Activated naive CD4-positive, alpha-beta T cell treated with anti-CD3 and anti-CD28 coated beads for 36 hours (primary cell): ENCODE measurements at places on chromosomes 7 and 10. TPM values are rescaled to one million over a fixed set of nuclear protein-coding genes. Genes with fewer than 3 reads are reported as not detected.

The SYCE1 gene
- total RNA-seq: not detected

The SPDYE16 gene
- not detected for total RNA-seq

The CALHM3 gene
- not detected for total RNA-seq

The HOXA7 gene
- not detected for total RNA-seq

The GIMAP1 gene
- total RNA-seq: 5.1 TPM

The SLC37A3 gene
- total RNA-seq: 28.7 TPM

The GPR37 gene
- not detected for total RNA-seq

The OR2A12 gene
- total RNA-seq: not detected

The ZNF479 gene
- total RNA-seq: not detected

The MAT1A gene
- total RNA-seq: not detected

The SYT15 gene
- 0.30 TPM for total RNA-seq

The GNAI1 gene
- 2.4 TPM for total RNA-seq

The NSUN5 gene
- 57.0 TPM for total RNA-seq

The RGS10 gene
- total RNA-seq: 234 TPM

The CPED1 gene
- not detected for total RNA-seq

The ZSCAN25 gene
- total RNA-seq: 20.7 TPM

The PPP1R3C gene
- total RNA-seq: 0.07 TPM

The ATG9B gene
- total RNA-seq: 4.0 TPM

The C10orf105 gene
- total RNA-seq: 0.36 TPM

The SP4 gene
- total RNA-seq: 13.3 TPM

The HOXA2 gene
- not detected for total RNA-seq

The CSTF2T gene
- total RNA-seq: 25.6 TPM

The PRSS37 gene
- not detected for total RNA-seq

The C10orf143 gene
- 3.5 TPM for total RNA-seq

The TDRD1 gene
- total RNA-seq: 0.47 TPM

The SLC26A4 gene
- total RNA-seq: 1.3 TPM

The ASCC1 gene
- total RNA-seq: 68.5 TPM

The KIAA1217 gene
- 0.86 TPM for total RNA-seq

The CALU gene
- 33.0 TPM for total RNA-seq

The DMTF1 gene
- 49.8 TPM for total RNA-seq

The SPOCK2 gene
- total RNA-seq: 205 TPM

The TMEM72 gene
- not detected for total RNA-seq

The WDFY4 gene
- total RNA-seq: 0.29 TPM

The IGF2BP3 gene
- total RNA-seq: 0.29 TPM

The ZNF365 gene
- 0.10 TPM for total RNA-seq

The GLUD1 gene
- 168 TPM for total RNA-seq

The ZNF853 gene
- 0.91 TPM for total RNA-seq

The MSMB gene
- not detected for total RNA-seq

The MLXIPL gene
- not detected for total RNA-seq

The GNG11 gene
- total RNA-seq: not detected

The HDAC9 gene
- total RNA-seq: not detected

The ERVW-1 gene
- not detected for total RNA-seq

The ZNHIT1 gene
- 35.3 TPM for total RNA-seq

The ZCCHC24 gene
- total RNA-seq: 0.52 TPM

The TAS2R5 gene
- 0.95 TPM for total RNA-seq

The SCART1 gene
- 1.5 TPM for total RNA-seq

The RAPGEF5 gene
- total RNA-seq: 0.40 TPM

The GRID2IP gene
- total RNA-seq: 0.10 TPM

The EGFR gene
- total RNA-seq: not detected

The SUN3 gene
- not detected for total RNA-seq

The AGAP5 gene
- total RNA-seq: 9.0 TPM
